Fibroblast of villous mesenchyme (primary cell): ENCODE measurements at places on chromosomes 4 and X.

DNA sequence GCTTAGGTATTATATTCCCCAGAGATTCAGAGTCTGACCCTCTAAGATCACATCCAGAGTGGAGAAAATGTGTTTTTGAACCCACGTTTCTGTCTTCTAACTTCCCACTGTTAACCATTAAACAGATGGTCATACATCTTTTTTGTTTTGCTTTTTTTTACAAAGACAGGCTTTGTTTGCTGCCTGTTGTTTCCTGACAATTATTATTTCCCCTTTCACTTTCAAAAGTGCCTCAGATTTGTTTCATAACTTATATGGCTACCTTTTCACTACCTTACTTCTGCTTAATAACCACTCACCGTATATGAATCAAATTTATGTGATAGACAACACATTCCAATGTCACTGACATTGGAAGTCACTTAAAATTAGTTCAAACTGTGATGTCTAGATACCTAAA lies 142.2 kb downstream of the HS3ST1 start:
- no peak for DNase-seq

GRCh38 chrX:154775419-154776349 lies 13.0 kb downstream of the DKC1 start:
- peak; percentile 19 for DNase-seq

DNA sequence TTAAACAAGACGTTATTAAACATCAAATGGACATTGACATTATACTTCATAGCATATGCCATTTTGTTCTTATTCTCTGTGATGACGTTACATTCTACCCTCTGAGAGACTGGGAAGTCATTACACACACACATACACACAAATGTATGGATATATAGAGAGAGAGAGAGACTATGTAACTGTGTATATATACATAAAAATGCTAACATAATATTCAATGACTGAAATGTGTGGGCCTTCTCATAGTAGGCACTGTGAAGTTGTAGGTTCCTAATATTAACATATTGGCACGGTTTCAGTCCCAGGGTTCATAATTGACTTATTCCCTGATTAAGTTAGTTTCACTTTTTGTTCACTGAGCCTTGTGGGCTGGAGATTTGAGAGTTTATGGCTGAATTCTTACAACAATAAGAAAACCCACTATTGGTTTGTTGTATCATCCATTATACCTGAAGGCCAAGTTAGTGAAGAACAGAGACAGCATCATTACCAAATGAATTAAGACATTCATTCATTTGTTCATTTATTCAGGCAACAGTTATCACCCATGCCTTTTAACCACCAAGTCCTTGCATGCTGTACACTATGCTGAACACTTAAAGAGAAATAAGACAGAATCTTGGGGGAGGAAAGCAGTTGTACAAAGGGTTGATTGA lies 68.5 kb downstream of the GAB1 start:
- DNase-seq = no peak

- DNase-seq = no peak
Observed at GRCh38 chr4:102774254-102774653, 13.5 kb upstream of the MANBA start.

DNA sequence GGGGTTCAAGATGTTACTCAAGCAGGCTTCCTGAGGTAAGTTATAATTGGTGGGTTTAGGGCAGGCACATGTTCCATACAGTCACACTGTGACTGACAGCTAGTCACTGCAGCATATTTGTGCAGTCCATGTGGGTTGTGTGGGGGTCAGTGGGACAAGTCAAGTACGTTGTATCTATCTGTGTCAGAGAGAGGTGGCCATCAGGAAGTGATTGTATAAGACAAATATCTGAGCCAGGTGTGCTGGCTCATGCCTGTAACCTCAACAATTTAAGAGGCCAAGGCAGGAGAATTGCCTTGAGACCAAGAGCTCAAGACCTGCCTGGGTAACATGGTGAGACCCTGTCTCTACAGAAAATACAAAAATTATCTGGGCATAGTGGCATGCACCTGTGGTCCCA lies 509.3 kb downstream of the CENPC start:
- DNase-seq = no peak

DNA sequence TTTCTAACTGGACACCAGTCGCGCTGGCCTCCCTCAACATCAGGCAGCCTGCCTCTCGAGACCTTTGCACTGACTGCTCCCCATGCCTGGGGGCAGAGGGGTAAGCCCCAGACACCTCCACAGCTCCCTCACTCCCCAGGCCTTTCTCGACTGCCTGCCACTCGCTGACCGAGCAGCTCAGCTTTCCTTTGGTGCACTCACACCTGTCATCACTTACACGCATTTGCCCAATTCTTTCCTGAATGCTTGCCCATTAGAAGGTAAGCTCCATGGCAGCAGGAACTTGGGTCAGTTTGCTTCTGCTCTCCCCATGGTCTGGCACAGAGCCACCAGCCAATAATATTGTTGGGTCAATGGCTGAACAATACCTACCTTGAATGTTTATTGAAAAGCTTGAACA lies 32.2 kb upstream of the PROM1 start:
- DNase-seq = no peak

- no peak for DNase-seq
Observed at GRCh38 chr4:164538097-164538496, 215.8 kb upstream of the SMIM31 start.

GRCh38 chrX:136856551-136856950 lies 24.0 kb downstream of the RBMX start:
- DNase-seq = no peak

GRCh38 chrX:105167233-105167632 lies 53.3 kb downstream of the TEX13A start:
- DNase-seq = no peak
